Fibroblast of the aortic adventitia (primary cell): ENCODE measurements at places on chromosomes 13 and 19.

- DNase-seq: no peak
Measured at GRCh38 chr19:389255-389934, 19.6 kb downstream of the C2CD4C start.

DNA sequence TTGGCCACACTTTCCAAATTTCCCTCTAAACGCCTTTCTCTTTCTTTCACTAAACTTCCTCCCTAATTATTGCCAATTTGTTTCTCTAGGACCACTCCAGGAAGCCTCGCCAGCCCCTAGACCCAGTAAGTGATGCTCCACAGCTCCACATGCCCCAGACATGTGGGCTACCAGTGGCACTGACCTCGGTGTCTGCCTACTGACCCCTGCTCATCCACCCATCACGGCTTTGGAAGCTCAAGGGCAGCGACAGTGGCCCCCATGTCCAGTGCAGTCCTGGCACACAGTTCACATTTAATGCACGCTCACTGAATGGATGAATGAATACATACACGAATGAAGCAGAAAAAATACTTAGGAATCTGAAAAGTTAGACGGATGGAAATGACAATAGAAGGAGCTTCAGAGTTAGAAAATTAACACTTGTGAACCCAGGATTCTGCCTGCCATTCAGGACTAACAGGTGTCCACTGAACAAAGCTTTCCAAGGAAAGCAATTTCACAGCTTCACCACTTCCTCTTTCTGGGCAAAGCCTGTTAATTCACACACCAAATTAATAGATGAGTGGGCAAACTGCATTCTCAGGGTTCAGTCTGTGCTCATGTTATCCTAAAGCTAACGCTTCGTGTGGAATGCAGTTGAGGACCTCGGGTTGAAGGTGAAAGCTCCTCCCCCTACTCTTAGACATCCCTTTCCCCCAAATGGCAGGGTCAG lies 50.9 kb downstream of the CCDC70 start:
- no peak for DNase-seq

DNA sequence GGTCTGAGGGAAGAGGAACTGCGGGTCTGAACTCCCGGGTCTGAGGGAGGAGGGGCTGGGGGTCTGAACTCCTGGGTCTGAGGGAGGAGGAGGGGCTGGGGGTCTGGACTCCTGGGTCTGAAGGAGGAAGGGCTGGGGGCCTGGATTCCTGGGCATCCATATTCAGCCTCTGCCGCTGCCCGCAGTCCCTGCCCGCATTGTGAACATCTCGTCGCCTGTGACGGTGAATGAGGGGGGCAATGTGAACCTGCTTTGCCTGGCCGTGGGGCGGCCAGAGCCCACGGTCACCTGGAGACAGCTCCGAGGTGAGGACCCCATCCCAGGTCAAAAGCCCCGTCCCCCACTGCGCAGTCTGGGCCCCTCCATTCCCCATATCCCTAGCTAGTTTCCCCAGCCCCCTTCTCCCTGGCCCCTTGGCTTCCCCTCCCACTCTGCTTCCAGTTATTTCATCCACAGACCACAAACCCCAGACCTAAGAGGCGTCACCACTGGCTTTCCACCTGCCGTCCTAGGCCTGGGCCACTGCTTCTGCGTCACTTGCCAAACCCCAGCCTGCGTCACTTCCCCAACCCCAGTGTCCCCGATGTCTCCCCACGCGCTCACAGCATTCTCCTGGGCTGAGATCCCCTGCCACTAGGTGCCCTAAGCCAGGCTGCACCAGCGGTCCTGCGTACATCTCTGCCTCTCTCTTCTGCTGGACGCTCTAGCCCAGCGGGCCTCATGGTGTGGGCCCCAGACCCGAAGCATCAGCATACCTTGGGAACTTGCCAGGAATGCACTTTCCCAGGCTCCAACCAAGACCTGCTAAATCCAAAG lies 13.9 kb downstream of the IGLON5 start:
- no peak for DNase-seq

DNA sequence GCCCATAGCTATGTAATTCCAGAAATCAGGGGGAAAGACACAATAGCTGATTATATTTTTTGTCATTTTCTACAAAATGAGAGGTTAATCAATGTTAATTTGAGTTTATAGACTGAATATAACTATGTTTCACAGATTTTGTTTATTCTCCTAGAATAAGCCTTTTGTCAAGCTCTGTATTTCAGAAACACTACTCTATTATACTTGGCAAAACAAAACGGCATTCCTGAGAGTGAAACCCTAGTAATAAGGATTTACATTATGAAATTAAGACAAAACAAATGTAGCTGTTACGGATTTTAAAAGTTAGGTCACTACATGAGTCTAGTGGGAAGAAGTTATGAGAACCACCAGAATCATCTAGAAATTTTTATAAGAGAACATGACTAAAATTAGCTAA lies 334.2 kb downstream of the KLF12 start:
- DNase-seq: no peak

GRCh38 chr13:111177081-111177711 lies 62.1 kb downstream of the ARHGEF7 start:
- no peak for DNase-seq

DNA sequence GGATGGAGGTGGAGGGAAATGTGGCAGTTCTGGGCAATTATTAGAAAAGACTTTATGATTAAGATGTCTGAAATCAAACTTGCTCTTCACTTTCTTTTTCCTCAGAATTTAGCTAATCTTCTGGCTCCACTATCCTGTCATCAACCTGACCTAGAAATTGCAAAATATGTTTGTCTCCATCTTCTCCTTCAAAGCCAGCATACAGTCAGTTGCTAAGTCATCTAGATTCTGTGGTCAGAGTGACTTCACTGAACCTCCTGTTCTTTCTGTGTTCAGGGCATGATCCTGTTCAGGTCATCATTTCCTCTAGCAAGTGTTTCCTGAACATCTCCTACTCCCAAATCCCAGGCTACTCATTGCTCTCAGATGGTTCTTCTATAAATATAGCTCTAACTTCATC lies 10.8 kb upstream of the CCNA1 start:
- peak; percentile 43 for DNase-seq

DNA sequence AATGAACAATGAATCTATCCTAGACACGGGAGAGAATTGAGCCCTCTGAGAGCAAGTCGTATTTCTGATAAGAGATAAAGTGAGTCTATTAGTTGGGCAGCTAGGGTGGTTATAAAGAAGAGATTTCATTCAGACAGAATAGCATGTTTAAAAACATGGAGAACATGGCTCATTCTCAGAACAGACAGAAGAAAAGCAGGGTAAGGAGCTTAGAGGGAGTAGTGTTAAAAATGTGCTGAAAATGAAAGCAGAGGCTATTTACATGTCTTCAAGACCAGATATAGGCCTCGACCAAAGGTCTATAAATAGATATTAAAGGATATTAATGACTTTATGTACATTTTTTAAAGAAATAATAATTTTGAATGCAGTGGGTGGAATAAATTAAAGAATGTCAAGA lies 149.5 kb downstream of the SLITRK1 start:
- DNase-seq: no peak
